ENCODE measurements at places on chromosomes 3 and 15. TPM values are rescaled to one million over a fixed set of nuclear protein-coding genes. Genes with fewer than 3 reads are reported as not detected.

TRANK1 gene
- 3.9 TPM for total RNA-seq

MUC20 gene
- total RNA-seq = 0.25 TPM

GP9 gene
- total RNA-seq = not detected

TGM5 gene
- total RNA-seq = not detected

HRG gene
- total RNA-seq = not detected

TNFAIP8L3 gene
- not detected for total RNA-seq

GPR171 gene
- not detected for total RNA-seq

LEKR1 gene
- total RNA-seq = 1.4 TPM

PLSCR5 gene
- not detected for total RNA-seq

XYLB gene
- 20.2 TPM for total RNA-seq

Data from K562 (cell line).